ENCODE measurements at places on chromosomes 11 and 22. TPM values are rescaled to one million over a fixed set of nuclear protein-coding genes. Genes with fewer than 3 reads are reported as not detected.

Gene PIH1D2
- polyA plus RNA-seq, result 10.3 TPM

Gene NELL1
- not detected for polyA plus RNA-seq

Gene CEP126
- polyA plus RNA-seq, result 3.0 TPM

Gene SLCO2B1
- polyA plus RNA-seq, result 14.1 TPM

Gene JHY
- 3.3 TPM for polyA plus RNA-seq

Gene VPREB3
- not detected for polyA plus RNA-seq

Gene OR52N4
- polyA plus RNA-seq, result not detected

Gene MMP8
- polyA plus RNA-seq, result 0.03 TPM

Gene MISFA
- polyA plus RNA-seq, result not detected

Gene OTOG
- not detected for polyA plus RNA-seq

Gene CD248
- 3.1 TPM for polyA plus RNA-seq
